ENCODE measurements at places on chromosomes 12 and 14.

DNA sequence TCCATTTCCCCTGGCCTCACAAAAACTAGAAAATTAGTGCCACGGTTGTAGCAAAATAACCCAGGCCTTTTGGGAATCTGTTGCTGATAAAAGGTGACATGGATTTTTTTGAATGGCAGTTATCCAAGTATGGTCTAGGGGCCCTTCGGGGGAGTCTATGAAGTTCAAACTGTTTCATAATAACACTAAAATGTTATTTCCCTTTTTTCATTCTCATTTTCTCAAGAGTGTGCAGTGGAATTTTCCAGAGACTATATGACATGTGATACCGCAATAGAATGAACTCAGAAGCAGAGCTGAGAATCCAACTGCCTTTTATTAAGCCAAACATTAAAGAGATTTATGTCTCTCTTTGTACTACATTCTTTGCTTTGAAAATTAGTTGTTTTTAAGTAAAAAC, 26.9 kb downstream of the GSTZ1 start:
- no peak for DNase-seq

- no peak for DNase-seq
Measured at GRCh38 chr14:49860988-49861698, 8.6 kb upstream of the NEMF start.

GRCh38 chr14:55052269-55052930, 953 bp downstream of the MAPK1IP1L start:
- no peak for DNase-seq

DNA sequence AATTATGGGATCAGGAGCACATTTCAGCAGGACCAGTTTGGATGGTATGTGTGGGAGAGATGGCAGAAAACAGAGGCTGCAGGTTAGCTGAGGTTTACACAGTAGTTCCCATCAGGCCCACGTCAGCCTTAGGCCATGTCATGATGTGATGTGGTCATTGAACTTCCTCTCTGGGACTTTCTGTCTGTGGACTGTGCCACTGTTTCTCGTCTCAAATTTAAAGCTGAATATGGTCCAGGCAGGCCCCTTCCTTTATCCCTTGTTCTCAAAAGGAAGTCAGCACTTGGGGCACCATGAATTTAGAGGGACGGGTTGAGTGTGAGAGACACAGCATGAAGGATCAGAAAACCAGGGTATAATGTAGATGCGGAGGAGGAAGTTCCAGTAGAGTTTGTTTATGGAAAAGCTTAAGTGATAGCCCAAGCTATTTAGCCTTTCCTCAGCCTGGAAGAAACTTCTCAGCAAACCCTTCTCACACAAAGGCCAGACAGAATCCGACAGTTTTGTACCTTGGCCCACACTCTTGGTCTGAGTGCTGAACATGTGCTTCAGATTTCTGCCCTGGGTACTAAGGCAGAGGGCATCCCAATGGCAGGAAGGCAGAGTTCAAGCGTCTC, 3.6 kb upstream of the IGFBP6 start:
- DNase-seq = no peak

DNA sequence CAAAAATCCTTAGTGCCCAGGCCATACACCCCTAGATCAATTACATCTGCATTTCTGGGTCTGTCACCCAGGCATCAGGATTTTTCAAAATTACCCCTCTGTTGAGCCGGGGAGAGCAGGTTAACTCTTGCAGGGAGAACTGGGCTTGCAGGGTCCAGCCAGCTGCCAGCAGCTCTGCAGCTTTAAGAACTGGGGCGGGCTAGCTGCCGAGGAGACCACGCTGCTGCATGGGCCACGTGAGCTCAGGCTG, at the start of gene DGLUCY:
TSS of gene DGLUCY (plus strand) at position 245 of the 250 bp plus-strand sequence. CDS start 46,222 bp downstream, outside the sequence.
- DNase-seq = no peak

DNA sequence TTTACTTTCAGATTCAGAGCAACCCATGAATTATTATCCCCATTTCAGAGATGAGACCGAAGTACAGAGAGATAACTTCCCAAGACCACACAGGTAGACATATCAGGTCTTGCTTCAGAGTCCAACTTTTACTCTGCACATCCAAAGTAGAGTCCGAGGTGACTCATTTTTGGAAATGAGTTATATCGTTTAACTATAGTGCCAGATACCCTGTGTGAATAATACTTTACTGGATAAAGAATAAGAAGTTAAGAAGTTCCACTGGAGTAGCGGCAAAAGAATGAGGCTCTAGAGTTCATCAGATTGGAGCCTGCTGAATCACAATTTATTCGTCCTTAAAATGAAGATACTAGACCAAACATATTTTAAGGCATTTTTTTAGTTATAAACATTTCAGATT, 124.7 kb downstream of the EPS8 start:
- DNase-seq = no peak

- DNase-seq = no peak
Measured at GRCh38 chr12:30696486-30696885, 817 bp upstream of the IPO8 start.
